ENCODE measurements at places on chromosomes 16 and 17. TPM values are rescaled to one million over a fixed set of nuclear protein-coding genes. Genes with fewer than 3 reads are reported as not detected.

DNA sequence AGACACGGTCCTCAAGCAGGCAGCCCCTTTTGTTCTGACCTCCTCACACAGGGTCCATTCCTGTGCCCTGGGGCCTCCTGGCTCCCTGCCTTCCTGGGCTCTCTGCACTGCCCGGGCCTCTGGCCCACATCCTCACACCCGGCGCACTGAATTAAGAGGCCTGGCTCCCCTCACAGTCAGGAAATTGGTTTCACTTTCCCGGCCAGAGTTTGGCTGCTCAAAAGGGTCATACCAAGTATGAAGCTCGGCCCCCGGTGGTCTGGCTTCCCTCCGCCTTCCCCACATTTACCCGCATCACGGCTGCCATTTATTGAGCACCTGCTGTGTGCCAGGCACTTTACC, 220.0 kb downstream of the NTN1 start:
- no peak for DNase-seq

DNA sequence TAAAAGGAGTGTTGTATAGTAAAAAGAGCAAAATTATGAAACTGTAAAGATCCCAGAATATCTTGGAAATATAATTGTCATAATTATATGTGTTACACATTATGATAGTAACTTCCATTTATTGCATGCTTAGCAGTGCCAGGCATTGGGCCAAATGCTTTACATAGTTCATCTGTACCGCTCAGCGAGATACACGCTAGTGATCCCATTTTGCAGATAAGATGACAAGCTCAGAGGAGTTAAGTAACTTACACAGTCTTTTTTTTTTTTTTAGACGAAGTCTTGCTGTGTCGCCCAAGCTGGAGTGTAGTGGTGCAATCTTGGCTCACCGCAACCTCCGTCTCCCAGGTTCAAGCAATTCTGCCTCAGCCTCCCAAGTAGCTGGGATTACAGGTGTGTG, 6.8 kb upstream of the EZH1 start:
- no peak for DNase-seq

Gene FOXO3B
- 15.1 TPM for total RNA-seq

GRCh38 chr17:12402963-12403622, 262.6 kb upstream of the MYOCD start:
- no peak for DNase-seq

Gene CA7
- total RNA-seq: 0.70 TPM

DNA sequence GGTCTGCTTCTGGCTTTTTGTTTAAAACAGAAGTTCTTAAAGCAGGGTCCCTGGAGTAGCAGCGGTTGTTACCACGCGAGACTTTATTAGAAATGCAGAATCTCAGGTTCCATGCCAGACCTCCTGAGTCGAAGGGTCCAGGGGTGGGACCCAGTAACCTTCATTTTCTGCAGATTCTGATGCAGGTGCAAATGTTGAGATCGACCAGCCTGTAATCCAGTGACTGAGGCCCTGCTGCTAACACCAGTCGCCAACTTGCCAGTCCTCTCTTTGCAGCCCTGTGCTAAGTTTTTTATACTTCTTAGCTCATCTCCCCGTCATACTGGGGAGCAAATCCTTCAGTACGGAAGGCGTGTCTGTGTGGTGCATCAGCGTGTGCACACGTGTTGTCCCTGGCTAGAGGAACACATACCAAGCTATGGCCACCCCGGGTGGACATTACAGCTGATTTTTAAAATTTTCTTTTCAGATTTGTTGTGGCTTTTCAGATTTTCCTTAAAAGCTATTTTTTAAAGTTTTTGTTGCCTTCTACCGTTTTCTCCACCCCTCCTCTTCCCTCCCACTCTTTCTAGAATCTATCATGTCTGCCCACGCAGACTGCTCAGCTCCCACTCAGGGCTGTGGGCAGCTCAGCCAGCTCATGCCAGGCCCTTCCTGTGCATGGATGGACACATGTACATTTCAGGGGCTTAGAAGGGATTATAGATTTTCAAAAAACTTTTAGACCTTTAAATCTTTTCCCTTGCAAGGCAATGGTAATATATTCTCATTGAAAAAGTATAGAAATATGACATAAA, 57.7 kb downstream of the MEAK7 start:
- no peak for DNase-seq

GRCh38 chr17:51793686-51794085, 364.8 kb downstream of the CA10 start:
- DNase-seq: no peak

Gene RNF222
- total RNA-seq: 1.1 TPM

DNA sequence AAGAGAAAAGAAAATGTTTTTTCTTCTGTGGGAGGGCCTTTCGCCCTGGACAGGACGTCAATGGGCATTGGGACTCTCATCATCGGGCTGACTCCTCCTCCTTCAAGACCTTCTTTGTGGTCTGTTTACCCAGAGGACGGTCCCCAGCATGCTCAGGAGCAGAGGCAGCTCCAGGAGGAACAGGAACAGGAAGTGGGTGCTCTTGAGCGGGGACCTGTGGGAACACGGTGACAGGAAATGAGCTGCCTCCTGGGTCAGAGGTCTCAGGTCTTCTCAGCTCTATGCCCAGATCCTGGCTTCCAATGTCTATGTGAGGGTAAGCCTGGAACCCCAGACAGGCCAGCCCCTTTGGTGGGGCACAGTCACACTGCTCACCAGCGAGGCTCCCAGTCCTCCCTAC, 12.2 kb downstream of the CD300LD start:
- DNase-seq: no peak

Gene RNU2-1
- total RNA-seq: 3,940 TPM

Gene CFAP97D1
- total RNA-seq: not detected

GRCh38 chr16:85485379-85485778, 127.7 kb upstream of the GSE1 start:
- no peak for DNase-seq

Gene ARL4D
- 8.3 TPM for total RNA-seq

GRCh38 chr16:24165273-24165672, 90.9 kb upstream of the CACNG3 start:
- no peak for DNase-seq

- no peak for DNase-seq
Observed at GRCh38 chr17:82231562-82232321, 2.9 kb downstream of the SLC16A3 start.

Data from type B pancreatic cell (in vitro differentiated cells).